Right renal pelvis (tissue), 4 donors: ENCODE measurements at places on chromosomes 13 and 19.

DNA sequence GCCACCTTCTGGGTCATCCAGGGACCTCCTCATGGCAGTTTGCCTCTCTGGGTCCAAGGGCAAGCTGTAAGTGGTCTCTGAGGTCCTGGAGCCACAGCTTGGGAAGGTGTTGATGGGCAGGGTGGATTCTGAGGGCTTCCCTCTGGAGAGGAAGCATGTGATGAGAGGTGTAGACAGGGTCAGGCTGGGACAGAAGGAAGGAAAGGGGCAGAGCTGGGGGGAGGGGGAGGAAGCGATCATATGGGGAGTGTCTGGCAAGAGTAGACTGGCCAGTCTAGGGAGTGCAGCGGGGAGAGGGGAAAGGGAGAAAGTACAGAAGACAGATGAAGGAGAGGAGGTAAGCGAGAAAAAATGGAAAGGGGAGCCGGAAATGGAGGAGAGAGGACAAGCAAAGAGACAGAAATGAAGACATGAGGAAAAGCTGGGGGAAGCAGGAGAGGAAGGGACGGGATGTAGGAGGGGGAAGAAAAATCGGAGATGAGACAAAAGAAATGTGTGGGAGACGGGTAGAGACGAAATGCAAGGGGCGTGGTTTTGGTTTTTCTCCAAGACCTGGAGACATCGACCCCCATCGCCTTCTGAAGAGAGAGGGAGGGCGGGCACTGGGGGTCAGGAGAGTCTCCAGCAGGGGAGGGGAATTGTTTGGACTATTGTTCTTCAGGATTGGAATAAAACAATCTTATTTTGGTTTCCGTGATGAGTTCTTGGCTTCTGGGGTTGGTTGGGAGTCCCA is 26.6 kb downstream of the ZSWIM9 start:
- DNase-seq: no peak

GRCh38 chr19:18684642-18684993 is 1.1 kb downstream of the CRTC1 start:
- DNase-seq: no peak

DNA sequence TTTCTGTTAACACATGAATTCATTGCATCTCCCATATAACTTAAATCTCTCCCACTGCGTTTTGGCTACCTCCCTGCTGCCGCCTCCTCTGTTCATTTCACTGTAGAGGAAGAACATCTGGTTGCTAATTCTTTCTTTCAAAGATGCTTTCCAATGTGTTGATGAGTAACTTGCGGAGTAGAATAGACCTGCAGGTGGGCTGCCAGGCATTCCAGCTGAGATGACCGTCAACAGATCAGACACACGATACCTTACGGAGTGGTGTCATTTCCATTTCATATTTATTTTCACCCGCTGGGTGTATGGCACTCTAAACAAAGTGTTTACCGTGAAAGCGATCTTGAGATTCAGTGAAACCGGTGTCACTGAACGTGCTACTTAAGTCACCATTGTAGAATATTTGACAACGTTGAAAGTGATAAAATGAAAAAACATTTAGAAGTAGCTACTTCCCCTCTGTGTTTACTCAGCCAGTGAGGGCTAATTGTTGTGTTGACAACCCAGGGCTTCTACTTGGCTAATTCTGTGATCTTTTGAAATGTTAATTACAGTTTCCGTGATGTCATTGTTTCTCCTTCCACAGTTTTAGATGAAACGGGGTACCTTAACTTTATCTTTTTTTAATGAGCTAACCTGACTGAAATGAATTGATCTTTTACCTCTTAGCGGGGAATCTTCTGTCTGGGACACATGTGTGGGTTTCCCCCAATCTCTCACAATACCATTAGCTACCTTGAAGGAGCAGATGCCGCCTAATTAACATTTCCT is 228.5 kb upstream of the ARGLU1 start:
- no peak for DNase-seq

DNA sequence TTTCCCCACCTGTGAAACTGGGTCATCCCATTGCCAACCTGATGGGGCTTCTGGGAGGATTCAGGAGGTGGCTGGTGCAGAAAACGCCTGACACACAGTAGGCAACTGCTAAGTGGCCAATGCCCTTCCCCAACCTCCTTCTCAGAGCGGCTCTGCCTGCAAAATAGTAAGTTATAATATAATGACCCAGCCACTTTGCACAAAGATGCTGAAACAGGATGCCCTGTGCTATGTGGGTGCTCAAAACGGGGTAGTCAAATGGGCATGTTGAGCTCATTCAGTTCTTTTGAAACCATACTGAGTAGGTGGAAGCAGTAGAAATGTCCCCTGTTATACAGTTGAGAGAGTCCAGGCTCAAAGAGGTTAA is 507 bp downstream of the MARCHF2 start:
- DNase-seq: no peak

GRCh38 chr19:52993342-52994178 is 20.2 kb upstream of the ERVV-1 start:
- DNase-seq: peak; percentile 56

DNA sequence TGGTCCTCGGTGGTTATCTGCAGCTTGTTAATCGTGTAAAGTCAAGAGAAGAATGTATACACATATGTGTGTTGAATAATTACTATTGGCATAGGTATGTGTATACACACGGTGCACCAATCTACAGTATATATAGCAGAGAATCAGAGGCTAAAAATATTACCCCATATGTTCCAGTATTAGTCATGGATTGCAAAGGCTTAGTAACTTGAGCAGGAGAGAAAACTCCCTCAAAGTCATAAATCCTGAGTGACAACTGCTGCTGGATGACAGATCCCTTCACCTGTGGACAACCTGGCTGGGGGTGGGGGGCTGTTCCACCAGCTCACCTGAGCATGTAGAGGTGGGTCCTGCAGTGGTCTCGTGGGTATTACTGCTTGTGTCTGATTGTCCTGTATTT is 185.0 kb downstream of the ZNF536 start:
- DNase-seq: no peak

- no peak for DNase-seq
These were observed 20.5 kb downstream of the ATP4B start for GRCh38 chr13:113637262-113638160.

DNA sequence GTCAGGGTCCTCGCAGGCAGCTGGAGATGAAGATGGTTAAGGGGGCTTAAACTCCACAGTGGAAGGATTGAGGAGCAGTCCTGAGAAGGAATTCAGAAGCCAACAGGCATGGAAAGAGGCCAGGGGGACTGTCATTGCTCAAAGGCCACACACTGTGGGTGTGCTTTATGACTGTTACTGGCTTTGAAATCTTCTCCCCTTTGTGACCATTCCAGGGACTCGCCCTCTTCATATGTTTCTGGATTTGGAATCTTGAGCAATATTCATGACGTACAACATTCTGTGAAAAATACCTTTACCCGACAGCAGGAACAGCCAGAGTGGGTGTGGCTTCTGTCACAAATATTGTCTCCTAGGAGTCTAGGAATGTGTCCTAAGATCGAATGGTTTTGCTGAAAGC is 16.6 kb downstream of the CEACAM7 start:
- no peak for DNase-seq
